ENCODE measurements at places on chromosomes 1 and 21. TPM values are rescaled to one million over a fixed set of nuclear protein-coding genes. Genes with fewer than 3 reads are reported as not detected.

The SH2D5 gene
- 0.30 TPM for total RNA-seq

The CFHR3 gene
- 0.39 TPM for total RNA-seq

The CHAF1B gene
- total RNA-seq = 1.6 TPM

The KLF17 gene
- not detected for total RNA-seq

The RGSL1 gene
- total RNA-seq = not detected

The HHIPL2 gene
- total RNA-seq = 0.10 TPM

The KIF17 gene
- total RNA-seq = 2.5 TPM

The SHE gene
- total RNA-seq = 5.4 TPM

The OR2L13 gene
- total RNA-seq = not detected

The TRIM58 gene
- 7.7 TPM for total RNA-seq

The RSPO1 gene
- 10.4 TPM for total RNA-seq

All from skin of body (tissue), 3 donors.